Stimulated activated CD4-positive, alpha-beta T cell treated with anti-CD3 and anti-CD28 coated beads, Interleukin-2, amount 100 ng/mL, for 24 hours (primary cell): ENCODE measurements at places on chromosomes 12 and 14.

DNA sequence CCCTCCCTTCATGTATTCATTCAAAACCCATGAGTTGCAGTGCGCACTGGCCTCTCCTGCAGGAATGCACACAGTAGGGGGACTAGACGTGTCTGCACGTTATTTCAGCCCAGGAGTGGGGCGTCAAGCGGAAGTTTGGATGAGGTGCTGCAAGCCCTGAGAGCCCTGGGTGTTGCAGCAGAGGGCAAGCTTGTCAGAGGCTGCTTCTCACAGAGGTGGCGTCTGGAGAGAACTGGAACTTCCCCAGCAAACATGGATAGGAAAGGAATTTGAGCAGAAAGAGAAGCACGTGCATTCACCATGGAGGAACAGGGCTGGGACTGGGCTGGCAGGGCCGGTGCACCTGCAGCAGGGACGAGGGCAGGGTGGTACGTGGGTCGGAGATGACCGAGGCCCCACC is 64.9 kb downstream of the TECPR2 start:
- DNase-seq, result no peak

DNA sequence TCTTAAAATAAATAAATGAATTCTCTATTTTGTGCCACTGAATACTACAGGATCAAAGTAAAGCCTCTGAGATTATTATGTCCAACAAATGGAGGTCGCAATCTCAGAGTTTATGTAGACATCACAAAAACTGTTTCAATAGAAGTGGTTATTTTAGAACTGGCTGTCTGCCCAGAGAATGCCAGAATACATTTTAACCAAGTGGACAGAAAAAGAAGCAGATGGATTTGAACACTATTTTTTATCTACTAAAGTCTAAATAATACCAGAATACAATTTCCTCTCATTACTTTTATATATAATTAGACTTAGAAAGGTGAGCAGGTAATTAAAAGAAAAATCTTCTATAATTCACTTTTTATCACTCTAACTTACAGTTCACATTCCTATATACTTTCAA is 118.3 kb downstream of the MED13L start:
- no peak for DNase-seq

DNA sequence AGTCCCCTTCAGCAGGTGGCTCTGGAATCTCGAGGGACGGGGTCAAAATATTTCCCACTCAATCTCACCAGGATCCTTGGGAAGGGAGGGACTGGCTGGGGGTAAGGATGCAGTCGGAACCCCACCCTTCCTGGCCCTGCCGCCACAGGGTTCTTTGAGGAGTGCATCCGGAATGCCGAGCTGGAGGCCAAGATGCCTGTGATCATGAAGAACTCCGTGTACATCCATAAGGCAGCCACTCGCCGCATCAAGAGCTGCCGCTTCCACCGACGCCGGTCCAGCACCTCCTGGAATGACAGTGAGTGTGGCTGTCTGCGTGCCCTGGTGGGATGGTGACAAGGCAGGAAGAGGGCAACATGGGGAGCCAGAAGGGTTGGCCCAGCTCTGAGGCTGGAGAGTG is 43.1 kb downstream of the PLEKHD1 start:
- no peak for DNase-seq

- no peak for DNase-seq
Observed at GRCh38 chr14:21987937-21988336, 314.3 kb upstream of the OR4E1 start.

GRCh38 chr14:61653507-61653906 is 41.8 kb upstream of the HIF1A start:
- no peak for DNase-seq

DNA sequence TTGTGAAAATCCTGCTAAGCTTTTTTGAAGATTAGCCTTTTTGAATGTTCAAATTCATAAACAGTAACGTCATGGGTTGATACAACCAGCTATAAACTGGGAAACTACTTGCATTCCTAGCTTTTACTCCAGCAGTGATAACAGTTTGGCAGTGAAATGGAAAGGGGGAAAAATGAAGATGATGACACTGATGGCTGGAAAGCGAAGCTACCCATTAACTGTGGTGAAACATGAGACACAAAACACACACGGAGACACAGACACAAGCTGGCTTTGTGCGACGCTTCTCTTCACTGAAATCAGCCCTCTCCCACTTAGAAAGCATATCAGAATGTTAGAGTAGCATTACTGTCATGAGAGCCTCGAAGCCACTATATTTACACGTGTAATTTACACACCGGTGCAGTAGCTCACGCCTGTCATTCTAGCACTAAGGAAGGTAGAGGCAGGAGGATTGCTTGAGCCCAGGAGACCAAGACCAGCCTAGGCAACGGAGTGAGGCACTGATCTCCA is 15.7 kb downstream of the VPS37B start:
- no peak for DNase-seq

- no peak for DNase-seq
Observed at GRCh38 chr12:124531281-124531745, 36.1 kb downstream of the NCOR2 start.

GRCh38 chr12:48058771-48059170 is 47.1 kb downstream of the SENP1 start:
- no peak for DNase-seq

GRCh38 chr12:131167334-131167733 is 213.6 kb downstream of the ADGRD1 start:
- no peak for DNase-seq

DNA sequence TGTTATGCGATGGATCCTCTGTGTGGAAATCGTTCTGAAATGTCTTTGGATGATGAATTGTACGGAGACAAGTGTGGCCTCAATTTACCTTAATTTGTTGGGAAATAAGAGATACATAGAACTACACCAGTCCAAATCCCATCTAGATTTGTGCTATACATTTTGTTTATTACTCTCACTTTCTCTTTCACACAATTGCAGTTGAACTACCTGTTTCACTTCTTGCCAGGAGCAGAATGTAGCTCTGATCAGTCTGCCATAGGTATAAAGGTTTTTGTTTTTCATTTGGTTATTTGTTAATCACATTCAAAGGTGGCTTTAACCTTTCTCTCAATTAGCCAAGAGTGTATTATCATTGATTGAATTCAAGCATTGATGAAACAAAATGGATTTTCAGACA is 268.2 kb downstream of the SNAPC1 start:
- DNase-seq, result no peak
